ENCODE measurements at places on chromosomes 3 and 15. TPM values are rescaled to one million over a fixed set of nuclear protein-coding genes. Genes with fewer than 3 reads are reported as not detected.
A peak's percentile ranks its signal among the peaks of the same experiment; 100 is the strongest.

The MFGE8 gene
- 48.1 TPM for total RNA-seq

The IL5RA gene
- not detected for total RNA-seq

The GMPPB gene
- 50.9 TPM for total RNA-seq

The TM4SF1 gene
- 921 TPM for total RNA-seq

The HES1 gene
- total RNA-seq = 45.8 TPM

The FOXB1 gene
- not detected for total RNA-seq

The ADAMTS7 gene
- 19.3 TPM for total RNA-seq

The IRAK2 gene
- total RNA-seq = 55.6 TPM

The MINAR1 gene
- total RNA-seq = 0.51 TPM

The RASGRP1 gene
- 0.37 TPM for total RNA-seq

GRCh38 chr3:39577541-39577940, 110.1 kb downstream of the MOBP start:
- no peak for DNase-seq

DNA sequence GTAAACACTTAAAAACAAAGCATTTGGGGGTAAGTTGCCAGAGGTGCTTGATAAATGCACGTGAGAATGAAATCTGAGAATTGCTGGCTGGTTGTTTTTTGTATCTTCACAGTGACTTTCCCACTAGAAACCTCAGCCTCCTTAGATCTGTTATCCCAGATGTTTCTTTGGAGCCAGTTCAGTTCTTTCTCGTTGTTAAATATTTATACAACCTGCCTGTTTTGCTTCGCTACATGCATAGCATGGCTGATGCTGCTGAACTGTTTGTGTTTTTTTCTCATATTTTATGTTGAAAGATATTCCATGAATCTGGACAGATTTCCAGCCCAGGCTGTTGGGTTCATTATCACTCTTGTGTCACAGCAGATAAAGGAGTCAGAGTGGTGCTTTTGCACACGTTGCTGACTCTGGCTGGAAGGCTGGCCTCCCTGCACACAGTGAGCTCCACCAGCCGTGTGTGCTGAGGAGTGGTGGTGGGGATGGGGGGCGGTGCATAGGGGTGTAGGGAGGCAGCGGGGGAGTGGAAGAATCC, 80.2 kb downstream of the ARNT2 start:
- DNase-seq = no peak

GRCh38 chr15:52567871-52568600, 794 bp downstream of the ARPP19 start:
- peak; percentile 45 for DNase-seq

DNA sequence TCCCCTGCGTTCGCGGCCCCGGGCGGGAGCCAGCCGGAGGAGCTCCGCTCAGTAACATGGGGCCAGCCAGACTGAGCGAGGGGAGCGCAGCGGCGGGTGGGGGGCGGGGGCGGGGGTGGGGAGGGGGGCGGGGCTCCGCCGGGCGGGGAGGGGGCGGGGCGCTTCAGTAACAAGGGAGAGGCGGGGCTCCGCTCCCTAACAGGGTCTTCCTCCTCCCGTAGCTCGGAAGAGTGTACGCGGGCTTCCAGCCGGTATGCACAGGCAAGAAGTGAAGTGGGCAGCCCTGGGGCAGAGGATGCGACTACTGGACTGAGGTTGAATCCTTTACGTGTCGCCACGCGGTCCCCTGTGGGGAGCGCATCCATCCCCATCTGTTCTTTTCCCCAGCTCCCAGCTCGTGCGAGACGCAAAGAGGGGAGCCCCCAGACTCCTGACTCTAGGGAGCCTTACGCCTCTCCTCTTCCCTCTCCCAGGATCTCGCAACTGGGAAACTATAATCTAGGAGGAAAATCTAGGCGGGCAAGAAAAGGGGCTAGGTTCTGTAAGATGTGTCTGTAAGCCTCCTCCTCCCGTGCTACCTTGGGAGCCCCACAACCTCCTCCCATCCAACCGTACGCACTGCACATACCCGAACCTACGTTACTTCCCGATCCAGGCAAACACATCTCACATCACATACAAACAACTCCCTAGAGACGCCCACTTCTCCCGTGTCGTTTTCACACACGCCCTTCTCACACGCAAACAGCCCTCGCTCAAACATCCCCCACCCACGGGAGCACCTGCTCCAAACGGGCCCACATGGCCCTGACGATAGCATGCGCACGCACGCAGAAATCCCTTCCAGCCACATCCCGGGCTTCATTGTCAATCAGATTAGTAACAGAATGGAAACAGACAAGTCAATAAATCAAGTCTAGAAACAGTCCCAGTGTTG, at the start of gene SHF:
SHF (minus strand) TSS at position 73 of the 937 bp plus-strand sequence; CDS start at position 58, 15 bp downstream.
- DNase-seq = peak; percentile 44

DNA sequence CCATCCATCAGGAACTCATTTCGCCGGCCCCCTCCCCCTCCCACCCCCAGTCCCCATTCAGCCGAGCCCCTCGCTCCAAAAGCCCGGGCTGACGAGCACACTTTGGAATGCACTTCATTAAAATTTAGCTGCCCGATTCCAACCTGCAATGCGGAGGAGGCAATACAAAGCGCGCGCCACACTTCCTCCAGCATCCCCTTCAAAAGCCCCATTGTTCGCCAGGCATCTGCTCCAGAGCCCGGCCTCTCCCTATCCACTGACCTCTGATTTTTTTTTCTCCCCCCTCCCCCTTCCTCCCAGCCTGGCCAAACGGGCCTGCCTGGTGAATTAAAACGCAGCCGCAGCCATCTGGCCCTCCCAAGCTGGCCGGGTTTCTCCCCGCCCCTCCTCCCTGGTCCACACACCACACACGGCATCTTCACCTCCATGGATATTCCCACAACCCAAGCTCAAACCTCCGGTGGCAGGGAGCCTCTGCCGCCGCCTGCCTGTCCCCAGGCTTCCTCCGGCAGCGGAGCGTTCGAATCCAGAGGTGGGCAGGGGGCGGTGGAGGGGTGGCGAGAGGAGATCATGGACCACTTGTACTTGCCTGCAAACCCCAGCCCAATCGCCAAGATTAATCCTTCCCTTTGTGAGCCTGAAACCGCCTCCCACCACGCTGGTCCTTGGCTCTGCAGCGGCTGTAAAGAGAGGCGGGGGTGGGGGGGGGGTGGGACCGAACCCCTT, 441.3 kb downstream of the MAGI1 start:
- DNase-seq = peak; percentile 52

GRCh38 chr3:25493786-25494185, 65.7 kb downstream of the RARB start:
- DNase-seq = no peak

- peak; percentile 84 for DNase-seq
Observed at GRCh38 chr15:70902107-70902506, 9.5 kb downstream of the LRRC49 start.

DNA sequence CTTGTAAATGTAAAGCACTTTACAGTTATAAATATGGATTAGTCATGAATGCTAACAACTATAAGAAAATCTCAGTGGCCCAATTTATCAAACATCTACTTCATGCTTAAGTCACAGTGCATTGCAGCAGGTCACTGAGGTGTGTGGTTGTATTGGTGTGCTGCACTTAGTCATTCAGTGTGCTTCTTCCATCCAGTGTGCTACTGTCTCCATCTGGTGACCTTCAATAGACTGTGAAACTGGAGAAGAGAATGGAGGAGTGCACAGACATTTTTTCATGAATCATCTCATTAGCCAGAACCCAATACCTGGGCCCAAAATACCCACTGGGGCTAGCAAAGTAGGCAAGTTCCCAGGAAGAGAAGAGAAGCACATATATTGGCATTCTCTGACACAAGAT, 199.6 kb downstream of the SHOX2 start:
- DNase-seq = no peak

GRCh38 chr3:19734453-19734852, 199.6 kb downstream of the EFHB start:
- no peak for DNase-seq

GRCh38 chr3:64122476-64122875, 99.2 kb upstream of the PSMD6 start:
- no peak for DNase-seq

DNA sequence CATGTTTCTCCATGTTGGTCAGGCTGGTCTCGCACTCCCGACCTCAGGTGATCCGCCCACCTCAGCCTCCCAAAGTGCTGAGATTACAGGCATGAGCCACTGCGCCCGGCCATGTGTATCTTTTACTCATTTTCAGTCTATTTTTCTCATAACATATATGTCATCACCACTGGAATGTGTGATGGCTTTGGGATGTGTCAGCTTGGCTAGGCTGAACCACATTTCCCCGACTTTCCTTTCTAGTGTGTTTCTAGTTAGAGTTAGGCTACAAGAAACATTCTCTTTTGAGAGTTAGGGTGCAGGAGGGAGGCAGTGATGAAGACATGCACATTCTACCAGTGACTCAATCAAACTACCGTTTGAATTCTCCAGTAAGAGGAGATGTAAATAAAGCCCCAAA, 444.9 kb upstream of the THBS1 start:
- DNase-seq = no peak

GRCh38 chr15:65323071-65323511, 18.6 kb downstream of the RNU5B-1 start:
- DNase-seq = peak; percentile 58

- peak; percentile 54 for DNase-seq
Observed at GRCh38 chr15:52652984-52653383, 26.2 kb downstream of the ATOSA start.

DNA sequence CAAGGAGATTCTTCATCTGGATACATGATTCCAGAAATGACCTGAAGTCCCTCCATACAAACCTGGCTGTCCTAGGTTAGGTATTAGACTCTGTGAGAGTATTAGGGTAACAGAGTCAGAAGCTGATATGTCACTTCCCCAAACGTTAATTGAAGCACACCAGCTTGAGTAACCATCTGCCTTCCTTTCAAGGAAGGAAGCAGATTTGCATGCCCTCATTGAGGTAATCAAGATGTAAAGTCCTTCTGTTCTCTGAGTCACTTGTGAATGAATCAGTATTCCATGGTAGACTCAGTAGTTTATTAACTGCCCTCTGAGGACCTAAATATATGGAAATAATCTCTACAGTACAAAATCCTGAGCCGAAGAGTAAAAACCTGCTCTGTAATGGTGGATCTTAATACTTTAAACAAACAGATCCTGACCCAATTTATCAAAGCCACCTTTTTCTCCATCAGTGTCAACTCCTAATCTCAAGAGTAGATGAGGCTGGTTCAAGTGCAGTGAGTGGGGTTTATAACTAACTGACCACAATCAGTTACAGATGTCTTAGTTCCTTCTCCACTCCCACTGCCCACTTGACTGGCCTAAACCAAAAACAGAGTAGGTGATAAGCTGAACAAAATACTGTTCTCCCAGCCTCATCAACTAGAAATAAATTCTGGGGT, 246.2 kb upstream of the CHRM5 start:
- peak; percentile 94 for DNase-seq

- no peak for DNase-seq
Observed at GRCh38 chr15:55254916-55255679, 34.5 kb downstream of the RAB27A start.

- DNase-seq = no peak
Observed at GRCh38 chr3:83065851-83066460, 1304.5 kb upstream of the GBE1 start.

GRCh38 chr3:14657579-14657978, 6.0 kb downstream of the CCDC174 start:
- DNase-seq = no peak

DNA sequence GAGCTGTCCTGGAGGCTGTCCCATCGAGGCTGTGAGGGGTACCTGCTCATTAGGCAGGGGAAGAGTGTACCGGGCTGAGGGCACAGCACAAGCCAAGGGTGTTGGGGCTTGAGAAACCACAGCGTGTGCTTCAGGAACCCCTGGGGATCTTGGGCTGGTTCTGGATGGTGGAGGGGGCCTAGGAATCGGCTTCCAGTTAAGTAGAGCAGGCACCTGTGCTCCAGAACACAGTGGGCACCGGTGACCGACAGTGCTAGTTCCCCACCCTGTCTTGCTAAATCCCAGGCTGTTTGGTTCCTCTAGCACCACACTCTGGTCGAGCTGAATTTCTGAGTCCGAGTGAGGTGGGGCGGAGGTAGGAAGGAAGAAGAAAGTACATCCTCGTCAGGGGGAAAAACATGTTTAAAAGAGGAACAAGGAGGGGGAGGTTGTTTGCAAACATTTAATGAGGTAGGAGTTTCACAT, 29.1 kb downstream of the SLC6A6 start:
- peak; percentile 23 for DNase-seq

- DNase-seq = no peak
Observed at GRCh38 chr3:66629150-66629981, 128.5 kb upstream of the LRIG1 start.

DNA sequence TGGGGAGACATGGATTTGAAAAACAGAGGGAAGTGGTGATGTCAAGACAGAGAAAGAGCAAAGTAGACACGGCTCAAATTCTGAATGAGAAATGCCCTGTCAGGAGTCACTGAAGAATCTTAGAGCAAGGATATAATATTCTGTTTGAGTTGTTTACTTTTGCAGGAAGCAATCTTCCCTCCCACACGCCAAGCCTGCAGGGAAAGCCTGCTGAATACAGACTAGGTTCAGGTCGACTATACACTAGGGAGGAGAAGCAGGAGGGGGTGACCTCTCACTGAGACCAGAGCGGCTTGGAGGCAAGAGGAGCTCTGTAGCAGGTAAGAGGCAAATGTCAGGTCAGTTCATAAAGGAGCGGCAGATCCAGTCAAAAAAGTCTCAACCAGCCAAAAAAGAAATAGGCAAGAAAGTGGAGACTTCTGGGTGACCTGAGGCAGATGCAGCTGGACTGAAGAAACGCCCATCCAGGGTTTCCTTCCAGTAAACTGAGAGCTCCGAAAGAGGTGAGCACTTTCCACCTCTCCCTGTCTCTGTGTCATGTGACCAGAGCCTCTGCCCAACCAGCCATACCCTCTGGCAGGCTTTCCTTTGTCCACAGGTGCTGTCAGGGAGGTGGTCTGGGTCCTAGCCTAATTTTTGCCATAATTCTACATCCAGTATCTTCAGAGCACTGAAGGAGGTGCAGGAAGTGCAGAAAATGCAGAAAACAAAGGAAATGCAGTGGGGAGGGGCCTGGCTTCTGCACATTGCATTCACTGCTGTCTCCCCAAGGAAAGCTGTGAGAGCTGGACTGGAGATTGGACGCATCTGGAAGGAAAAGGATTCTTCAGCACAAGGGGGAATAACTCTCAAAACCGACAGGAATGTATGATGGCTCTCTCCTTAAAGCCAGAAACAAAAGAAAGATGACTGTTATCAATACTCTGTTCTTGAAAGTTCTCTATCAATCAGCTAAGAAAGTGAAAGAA, 37.8 kb upstream of the CTXND1 start:
- DNase-seq = no peak

DNA sequence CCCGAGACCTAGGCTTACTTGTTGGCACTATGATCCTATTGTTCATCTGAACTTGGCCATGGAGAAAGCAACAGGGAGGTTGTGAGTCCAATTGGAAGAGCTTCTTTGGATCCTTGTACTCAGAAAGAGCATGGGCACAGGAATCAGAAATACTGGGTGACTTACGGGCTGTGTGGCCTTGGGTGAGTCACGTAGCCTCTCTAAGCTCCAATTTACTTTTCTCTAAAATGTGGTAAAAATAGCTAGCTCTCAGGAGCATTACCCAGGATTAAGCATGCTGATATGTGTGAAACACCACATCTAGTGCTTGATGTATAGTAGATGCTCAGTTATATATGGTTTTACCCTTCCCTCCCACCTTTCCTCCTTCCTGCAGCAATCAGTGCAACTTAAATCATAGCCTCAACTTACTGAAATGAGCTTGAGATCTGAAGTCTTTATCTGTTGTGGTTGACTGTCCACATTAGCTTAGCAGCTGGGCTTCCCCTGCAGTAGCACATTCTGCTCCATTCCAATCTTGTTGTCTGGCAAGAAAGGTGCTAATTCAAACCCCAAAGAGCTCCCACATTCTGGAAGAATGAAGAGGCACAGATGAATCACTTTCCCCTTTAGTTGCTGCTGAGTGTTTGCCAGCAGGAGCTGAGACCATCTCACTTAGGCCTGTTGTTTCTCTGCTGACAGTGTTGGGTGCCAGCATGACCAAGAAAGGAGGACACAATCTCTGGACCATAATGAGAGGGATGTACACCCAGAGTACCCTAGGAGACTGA, 299.1 kb upstream of the TRIM42 start:
- no peak for DNase-seq
